ENCODE measurements at places on chromosomes 6 and 20. TPM values are rescaled to one million over a fixed set of nuclear protein-coding genes. Genes with fewer than 3 reads are reported as not detected.
A peak's percentile ranks its signal among the peaks of the same experiment; 100 is the strongest.

DNA sequence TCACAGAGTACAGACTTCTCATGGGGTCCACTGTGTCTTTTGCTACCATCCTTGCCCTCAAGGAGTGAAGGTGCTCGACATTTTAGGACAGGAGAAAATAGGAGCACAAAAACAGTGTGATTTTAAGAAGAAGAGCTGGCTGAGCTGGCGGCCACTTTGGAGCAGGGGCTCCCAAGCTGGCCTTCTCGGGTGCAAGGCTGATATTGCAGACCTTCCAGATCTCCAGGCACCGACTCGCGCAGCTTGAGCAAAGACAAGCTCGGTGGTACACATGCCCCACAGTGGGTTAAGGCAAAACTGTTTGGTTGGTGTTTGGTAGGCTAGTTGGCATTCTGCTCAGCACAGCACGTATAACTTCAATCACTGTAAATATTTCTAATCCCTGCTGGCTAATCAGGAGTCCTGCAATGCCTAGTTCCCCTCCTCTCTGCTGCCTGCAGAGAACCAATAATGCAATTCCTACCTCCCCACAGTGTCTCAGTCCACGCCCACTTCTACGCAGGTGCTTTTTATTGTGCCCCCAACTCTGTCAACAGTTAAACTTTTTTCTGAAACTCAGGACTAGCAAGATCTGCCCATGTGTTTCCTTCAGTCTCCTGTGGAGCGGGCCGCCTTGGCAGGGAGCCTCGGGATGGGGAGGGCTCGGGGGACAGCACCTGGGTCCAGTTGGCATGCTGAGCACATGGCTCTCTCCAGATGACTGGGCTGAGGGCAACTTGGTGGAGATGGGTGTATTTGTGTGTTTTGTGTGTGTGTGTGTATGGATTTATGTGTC is 12.7 kb upstream of the SMOC2 start:
- no peak overlapping the region for H3K27ac ChIP-seq
- DNase-seq = no peak
- peaks cover 5% of the 10 kb centered on the region for H3K4me1 ChIP-seq

FGD2 gene
- not detected for total RNA-seq

DNA sequence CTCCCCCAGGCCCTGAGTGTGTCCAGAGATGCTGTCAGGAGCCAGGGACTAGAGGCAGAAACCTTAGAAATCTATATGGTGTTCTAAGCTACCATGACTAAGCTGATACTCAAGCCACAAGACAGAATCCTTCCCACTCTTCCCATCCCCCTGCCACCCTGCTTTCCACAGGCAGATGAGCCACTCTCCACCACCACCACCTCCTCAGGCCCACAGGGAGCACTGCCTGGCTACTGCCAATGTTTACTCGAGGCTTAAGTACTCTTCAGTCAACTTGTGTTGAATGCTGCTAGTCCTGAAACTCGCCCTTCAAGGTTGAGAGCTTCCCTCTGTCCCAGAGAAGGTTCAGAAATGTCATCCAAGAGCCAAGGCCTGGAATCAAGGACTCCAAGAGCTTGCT is 56.2 kb downstream of the CENPW start:
- no peak overlapping the region for H3K4me3 ChIP-seq
- H3K4me1 ChIP-seq = no peaks in the 10 kb centered on the region
- no peaks in the 10 kb centered on the region for H3K27me3 ChIP-seq
- H3K27ac ChIP-seq = no peak overlapping the region

- H3K4me1 ChIP-seq = peaks cover 40% of the 10 kb centered on the region
- H3K4me3 ChIP-seq = peak overlapping the region; percentile 83
- no peak overlapping the region for H3K27ac ChIP-seq
- H3K27me3 ChIP-seq = no peaks in the 10 kb centered on the region
- no peak for DNase-seq
Measured at GRCh38 chr6:27867945-27868300, 44.3 kb downstream of the OR2B2 start.

- H3K4me3 ChIP-seq = no peak overlapping the region
- H3K27me3 ChIP-seq = peaks cover 34% of the 10 kb centered on the region
- no peak for DNase-seq
Measured at GRCh38 chr20:38635721-38636288, 34.2 kb downstream of the ARHGAP40 start.

GRCh38 chr6:18243302-18243893 is 20.9 kb downstream of the DEK start:
- peaks cover 17% of the 10 kb centered on the region for H3K36me3 ChIP-seq
- no peak for DNase-seq
- H3K27ac ChIP-seq = no peak overlapping the region
- peaks cover 5% of the 10 kb centered on the region for H3K4me1 ChIP-seq
- no peaks in the 10 kb centered on the region for H3K27me3 ChIP-seq
- H3K4me3 ChIP-seq = no peak overlapping the region

BRD2 gene
- 149 TPM for total RNA-seq

GRCh38 chr6:158000530-158001307 is 19.1 kb downstream of the SYNJ2 start:
- peaks cover 56% of the 10 kb centered on the region for H3K4me1 ChIP-seq
- peak; percentile 82 for DNase-seq
- H3K27me3 ChIP-seq = no peaks in the 10 kb centered on the region
- peak overlapping the region; percentile 49 for H3K27ac ChIP-seq

DNA sequence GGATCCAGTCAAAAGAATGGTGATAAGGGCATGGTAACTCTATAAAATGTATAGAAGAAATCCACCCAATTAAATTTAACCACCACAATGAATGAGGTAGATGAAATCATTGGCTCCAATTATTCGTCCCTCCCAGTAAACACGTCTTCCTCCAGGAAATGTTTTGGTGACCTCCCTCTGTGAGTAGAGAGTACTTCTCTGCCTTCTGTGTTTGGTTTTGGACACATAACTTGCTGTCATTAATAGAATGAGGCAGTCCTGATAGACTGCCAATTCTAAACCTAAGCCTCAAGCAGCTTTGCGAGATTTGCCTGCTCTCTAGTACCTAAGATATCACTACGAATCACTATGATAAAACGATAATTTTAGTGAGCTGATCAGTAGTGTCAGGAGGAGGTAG is 632.8 kb downstream of the HDGFL1 start:
- H3K4me1 ChIP-seq = no peaks in the 10 kb centered on the region
- H3K36me3 ChIP-seq = no peaks in the 10 kb centered on the region
- H3K4me3 ChIP-seq = no peak overlapping the region
- DNase-seq = no peak
- H3K27me3 ChIP-seq = no peaks in the 10 kb centered on the region

DNA sequence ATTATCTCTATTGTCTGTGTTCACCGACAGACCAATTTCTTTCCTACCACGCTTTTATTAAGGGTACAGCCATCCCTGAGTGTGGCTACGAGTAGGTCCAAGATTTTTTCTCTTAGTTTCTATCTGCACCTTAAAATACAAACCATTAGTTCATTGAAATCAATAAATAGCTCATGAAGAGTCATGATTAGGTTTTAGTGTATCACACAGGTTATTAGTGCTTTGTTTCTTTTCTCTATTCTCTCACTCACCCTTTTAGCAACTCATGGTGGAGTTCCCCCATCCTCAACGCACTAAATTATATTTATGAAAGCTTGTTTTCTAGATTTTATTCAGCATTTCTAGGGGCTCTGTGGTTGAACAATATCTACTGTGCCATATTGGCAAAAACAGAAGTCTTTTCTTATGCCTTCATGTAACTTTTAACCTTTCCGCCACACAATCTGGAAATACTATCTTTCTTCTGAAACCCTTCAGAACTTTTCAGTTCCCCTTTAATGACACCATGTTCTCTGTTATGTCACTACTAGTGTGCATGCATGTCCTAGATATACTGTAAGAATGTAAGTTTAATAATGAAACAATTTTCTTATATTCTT is 128.2 kb upstream of the LAMA2 start:
- DNase-seq = no peak
- peaks cover 23% of the 10 kb centered on the region for H3K27me3 ChIP-seq
- H3K36me3 ChIP-seq = peaks cover 1% of the 10 kb centered on the region
- H3K4me1 ChIP-seq = no peaks in the 10 kb centered on the region

- H3K4me3 ChIP-seq = no peak overlapping the region
- no peak overlapping the region for H3K27ac ChIP-seq
- peaks cover 4% of the 10 kb centered on the region for H3K36me3 ChIP-seq
- DNase-seq = no peak
- H3K4me1 ChIP-seq = no peaks in the 10 kb centered on the region
Measured at GRCh38 chr20:46872328-46873211, 22.1 kb upstream of the EYA2 start.

Data from chondrocyte (in vitro differentiated cells).